Activated naive CD4-positive, alpha-beta T cell (primary cell): ENCODE measurements at places on chromosomes 12 and 14.

- no peak for DNase-seq
Observed at GRCh38 chr14:49691031-49691430, 1.9 kb upstream of the KLHDC1 start.

DNA sequence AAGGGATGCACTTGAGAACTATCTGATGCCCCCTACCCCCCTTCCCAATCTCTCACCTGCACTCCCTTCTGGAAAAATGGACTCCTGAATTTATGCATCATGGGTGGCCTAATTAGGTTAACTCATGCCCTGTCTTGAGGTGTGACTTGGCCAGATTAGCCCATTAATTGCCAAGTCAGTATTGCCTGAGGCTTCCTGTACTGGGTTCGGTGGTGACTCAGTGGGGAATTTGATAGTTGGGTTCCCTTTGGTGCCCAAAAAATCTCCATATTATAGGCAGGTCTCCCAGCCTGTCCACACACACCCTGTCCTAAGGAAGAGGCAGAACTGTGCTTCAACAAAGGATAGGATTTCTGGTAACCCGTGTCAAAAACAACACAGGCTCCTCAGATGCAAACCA is 146.1 kb downstream of the CHST11 start:
- DNase-seq: no peak

DNA sequence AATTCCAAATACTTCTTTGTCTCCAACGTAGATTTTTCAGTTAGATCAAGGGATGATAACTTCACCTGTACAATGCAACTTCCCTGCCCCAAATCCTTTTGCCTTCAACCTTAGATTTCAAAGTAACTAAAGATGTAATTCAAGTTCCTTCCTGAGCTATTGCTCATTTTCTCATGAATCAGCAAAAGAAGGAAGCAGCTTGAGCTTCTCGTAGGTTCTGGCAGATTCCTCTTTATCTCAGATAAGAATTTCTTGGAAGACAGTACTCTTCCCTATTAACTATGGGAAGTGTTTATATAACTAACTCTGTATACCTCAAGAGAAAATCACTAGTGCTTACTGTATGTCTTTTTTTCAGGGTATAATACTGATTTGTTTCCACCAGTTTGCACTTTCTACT is 203.8 kb downstream of the RASSF9 start:
- no peak for DNase-seq

- no peak for DNase-seq
Observed at GRCh38 chr12:132170637-132171292, 26.5 kb downstream of the NOC4L start.

DNA sequence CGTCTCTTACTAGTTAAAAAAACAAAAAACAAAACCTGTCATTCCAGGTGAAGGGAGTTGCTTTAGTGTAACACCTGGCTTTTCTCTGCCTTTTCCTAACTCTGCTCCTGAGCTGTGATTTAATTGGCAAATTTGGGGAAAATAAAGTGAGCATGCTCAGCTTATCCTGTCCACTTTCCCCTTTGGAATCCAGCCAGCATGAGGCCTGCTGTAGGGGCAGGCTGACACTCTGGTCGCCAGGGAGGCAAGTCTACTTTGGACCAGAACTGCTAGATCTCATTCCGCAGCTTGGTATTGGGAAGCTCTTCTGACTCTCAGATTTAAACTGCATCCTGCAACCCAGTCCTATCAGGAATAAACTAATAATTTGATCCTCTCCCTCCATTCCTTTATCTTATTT is 30.1 kb downstream of the CDKN1B start:
- no peak for DNase-seq

DNA sequence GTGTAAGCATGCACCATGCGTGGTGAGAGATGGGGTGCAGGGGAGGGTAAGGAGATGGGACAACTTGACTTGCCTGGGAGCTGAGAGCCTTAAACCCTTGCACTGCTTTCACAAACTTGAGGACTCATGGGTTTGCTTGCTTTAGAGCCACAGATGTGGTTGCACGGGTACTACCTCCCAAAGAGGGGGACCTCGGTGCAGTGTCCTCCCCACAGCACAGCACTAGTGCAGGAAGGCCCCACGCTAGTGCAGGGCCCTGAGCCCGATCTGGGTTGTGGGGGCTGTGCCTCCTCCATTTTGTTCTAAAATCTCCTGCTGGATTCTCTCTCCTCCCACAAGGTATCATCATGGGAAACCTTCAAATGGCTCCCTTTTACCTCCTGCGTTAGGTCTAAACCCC is 11.2 kb downstream of the KRT72 start:
- DNase-seq: no peak

DNA sequence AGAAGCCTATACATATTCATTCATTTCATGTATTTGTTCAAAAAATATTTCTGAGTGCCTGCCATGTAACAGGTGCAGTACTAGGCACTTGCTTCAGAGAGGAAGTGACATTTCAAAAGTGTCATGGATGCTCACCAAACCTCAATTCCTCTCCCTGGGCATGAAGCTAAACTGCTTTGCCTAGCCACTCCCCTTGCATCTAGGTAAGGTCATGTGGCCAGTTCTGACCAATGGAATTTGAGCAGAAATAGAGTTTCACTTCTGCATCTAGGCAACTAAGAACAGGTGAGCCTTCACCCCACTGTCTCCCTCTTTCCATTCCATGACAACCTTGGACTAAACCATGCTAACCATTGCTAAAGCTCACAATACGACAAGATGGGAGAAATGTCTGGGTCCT is 27.6 kb downstream of the TC2N start:
- DNase-seq: no peak

DNA sequence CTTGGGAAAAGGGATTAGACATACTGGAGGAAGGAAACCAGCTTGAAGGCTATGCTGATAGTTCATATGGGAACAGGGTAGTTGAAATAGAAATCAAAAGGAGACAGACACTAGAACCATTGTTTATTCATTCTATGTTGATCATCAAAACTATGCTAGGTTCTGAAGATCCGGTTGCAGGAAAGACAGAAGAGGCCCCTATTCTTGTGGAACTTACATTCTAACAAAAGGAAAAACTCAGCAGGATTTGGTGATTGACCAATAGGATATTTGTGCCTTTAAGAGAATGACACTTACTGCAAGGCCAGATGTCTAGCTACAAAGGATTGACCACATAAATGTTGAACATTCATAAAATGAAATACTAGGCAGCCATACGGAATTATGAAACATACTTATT is 179.2 kb downstream of the AKAP6 start:
- DNase-seq: no peak

- DNase-seq: no peak
Observed at GRCh38 chr14:95258754-95259593, 60.7 kb downstream of the CLMN start.

DNA sequence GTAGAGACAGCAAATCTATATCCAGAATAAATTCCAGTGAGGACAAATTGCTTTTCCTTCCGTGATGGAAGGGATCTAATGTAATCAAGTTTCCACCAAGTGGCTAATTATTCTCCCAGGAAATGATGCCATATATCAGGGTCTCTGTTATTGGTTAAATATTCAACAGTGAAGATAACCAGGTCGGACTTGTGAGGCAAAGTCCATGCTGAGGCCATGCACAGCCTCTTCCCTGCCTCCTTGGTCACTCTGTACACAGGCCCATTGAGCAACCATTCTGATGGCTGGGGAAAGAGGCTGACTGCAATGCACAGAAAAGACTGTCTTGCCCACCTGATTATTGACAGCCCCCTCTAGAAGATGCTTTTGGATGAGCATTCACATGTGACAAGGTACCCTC is 90.1 kb downstream of the TNFAIP2 start:
- no peak for DNase-seq

DNA sequence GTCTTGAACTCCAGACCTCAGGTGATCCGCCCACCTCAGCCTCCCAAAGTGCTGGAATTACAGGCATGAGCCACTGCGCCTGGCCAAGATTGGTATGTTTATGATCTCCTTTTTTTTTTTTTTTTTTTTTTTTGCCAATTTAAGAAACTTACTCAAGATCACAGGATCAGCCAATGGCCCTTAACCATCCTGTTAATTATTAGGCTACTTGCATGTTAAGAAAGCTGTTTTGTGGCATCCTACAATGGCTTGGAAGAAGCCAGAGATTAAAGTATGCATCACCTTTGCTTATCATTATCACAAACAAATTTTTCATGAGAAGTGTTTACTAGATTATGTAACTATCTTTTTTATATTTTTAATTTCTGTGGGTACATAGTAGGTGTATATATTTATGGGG is 140.2 kb downstream of the BCAT1 start:
- no peak for DNase-seq

- no peak for DNase-seq
Observed at GRCh38 chr12:47805417-47805816, 14.3 kb downstream of the HDAC7 start.

GRCh38 chr12:43293396-43293795 is 258.6 kb downstream of the ADAMTS20 start:
- DNase-seq: no peak

- peak; percentile 67 for DNase-seq
Observed at GRCh38 chr12:123237646-123238329, 4.6 kb downstream of the MTRFR start.
